ENCODE measurements at places on chromosomes 16 and 17. TPM values are rescaled to one million over a fixed set of nuclear protein-coding genes. Genes with fewer than 3 reads are reported as not detected.

DNA sequence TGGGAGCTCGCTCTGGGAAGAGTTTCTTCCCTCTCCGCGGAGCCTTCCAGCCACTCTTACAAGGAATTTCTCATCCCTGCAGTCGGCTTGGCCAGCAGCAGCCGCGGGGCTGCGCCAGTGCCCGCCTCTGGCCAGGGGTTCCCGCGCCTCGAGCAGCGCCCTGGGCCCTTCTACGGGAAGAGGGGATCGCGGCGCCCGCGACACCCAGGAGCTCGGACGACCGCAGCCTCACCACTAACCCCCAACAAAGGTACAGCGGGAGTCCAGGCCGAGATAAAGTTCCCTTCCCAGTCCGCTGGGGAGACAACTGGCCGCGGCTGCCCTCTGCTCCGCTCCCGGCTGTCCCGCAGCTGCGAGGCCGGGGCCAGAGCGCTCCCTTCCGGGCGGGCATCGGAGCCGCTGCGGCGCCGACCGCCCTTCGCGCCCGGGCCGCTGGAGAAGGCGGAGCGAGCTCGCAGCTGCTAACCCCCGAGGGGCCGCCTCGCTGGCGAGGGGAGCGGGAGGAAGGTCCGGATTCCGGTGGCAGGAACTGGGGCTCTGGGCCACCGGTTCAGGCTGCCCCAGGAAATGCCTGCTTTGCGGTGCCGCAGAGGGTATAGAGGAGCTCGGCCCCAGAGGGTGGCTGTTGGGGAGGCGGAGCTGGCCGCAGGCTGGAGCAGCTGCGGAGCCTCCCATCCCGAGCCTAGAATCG, 3.6 kb upstream of the HS3ST3B1 start:
- DNase-seq = peak; percentile 41
- H3K27ac ChIP-seq = no peak overlapping the region
- no peaks in the 10 kb centered on the region for H3K4me1 ChIP-seq
- no peaks in the 10 kb centered on the region for H3K27me3 ChIP-seq

TMEM92 gene
- 14.6 TPM for total RNA-seq

DNA sequence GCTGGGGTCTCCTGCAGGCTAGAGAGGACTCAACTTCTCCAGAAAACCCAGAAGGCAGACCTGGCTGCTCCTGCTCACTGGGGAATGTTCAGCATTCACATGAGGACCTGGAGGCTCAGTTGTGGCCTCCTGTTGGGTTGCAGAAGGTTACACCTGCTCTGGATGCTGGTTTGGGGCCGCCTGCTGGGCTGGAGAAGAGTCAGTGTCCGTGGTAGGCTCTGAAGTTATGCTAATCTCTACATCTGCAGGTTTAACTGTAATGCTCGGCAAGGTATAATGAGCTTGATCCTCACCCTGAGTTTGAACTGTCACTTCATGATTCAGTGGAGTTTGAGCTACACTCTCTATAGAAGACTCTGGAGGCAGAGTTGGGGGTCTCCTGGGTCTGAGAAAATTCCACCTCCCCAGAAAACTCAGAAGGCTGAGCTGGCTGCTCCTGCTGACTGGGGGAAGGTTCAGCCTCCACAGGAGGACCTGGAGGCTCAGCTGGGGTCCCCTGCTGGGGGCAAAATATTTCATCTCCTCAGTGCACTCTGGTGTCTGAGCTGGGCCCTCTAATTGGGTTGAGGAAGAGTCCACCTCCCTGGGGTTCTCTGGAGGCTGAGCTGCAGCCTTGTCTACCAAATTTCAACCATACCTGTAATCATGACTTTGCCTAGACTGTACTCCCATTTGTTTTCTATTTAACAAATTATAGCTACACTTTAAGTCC, 23.5 kb downstream of the RDM1 start:
- no peak overlapping the region for H3K4me3 ChIP-seq
- no peak overlapping the region for H3K27ac ChIP-seq
- no peaks in the 10 kb centered on the region for H3K27me3 ChIP-seq
- H3K36me3 ChIP-seq = no peaks in the 10 kb centered on the region
- DNase-seq = no peak

- no peak overlapping the region for H3K4me3 ChIP-seq
- peaks cover 6% of the 10 kb centered on the region for H3K4me1 ChIP-seq
- DNase-seq = no peak
- no peaks in the 10 kb centered on the region for H3K36me3 ChIP-seq
- no peak overlapping the region for H3K27ac ChIP-seq
These were observed 2.1 kb downstream of the SLC16A6 start for GRCh38 chr17:68288804-68289203.

- no peaks in the 10 kb centered on the region for H3K4me1 ChIP-seq
- H3K27ac ChIP-seq = no peak overlapping the region
- no peaks in the 10 kb centered on the region for H3K27me3 ChIP-seq
- DNase-seq = no peak
- H3K4me3 ChIP-seq = no peak overlapping the region
- no peaks in the 10 kb centered on the region for H3K36me3 ChIP-seq
These were observed 184.4 kb upstream of the HS3ST3A1 start for GRCh38 chr17:13785981-13786598.

CES1 gene
- 97.4 TPM for total RNA-seq

DNA sequence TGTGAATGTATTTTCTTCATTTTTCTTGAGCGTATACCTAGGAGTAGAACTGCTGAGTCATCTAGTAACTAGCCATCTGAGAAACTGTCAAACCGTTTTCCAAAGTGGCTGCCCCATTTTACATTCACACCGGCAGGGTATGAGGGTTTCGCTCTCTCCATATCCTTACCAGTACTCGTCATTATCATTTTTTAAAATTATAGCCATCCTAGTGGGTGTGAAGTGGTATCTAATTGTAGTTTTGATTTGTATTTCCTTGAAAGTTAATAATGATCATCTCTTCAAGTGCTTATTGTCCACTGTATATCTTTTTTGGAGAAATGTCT, 6.0 kb downstream of the RNF157 start:
- H3K27ac ChIP-seq = no peak overlapping the region
- H3K4me3 ChIP-seq = no peak overlapping the region
- H3K36me3 ChIP-seq = no peaks in the 10 kb centered on the region
- no peaks in the 10 kb centered on the region for H3K27me3 ChIP-seq
- peaks cover 12% of the 10 kb centered on the region for H3K4me1 ChIP-seq
- no peak for DNase-seq

- no peaks in the 10 kb centered on the region for H3K27me3 ChIP-seq
- no peak overlapping the region for H3K27ac ChIP-seq
- no peak overlapping the region for H3K4me3 ChIP-seq
- H3K36me3 ChIP-seq = no peaks in the 10 kb centered on the region
- H3K4me1 ChIP-seq = peaks cover 16% of the 10 kb centered on the region
These were observed 2.8 kb upstream of the KSR1 start for GRCh38 chr17:27453471-27453870.

DNA sequence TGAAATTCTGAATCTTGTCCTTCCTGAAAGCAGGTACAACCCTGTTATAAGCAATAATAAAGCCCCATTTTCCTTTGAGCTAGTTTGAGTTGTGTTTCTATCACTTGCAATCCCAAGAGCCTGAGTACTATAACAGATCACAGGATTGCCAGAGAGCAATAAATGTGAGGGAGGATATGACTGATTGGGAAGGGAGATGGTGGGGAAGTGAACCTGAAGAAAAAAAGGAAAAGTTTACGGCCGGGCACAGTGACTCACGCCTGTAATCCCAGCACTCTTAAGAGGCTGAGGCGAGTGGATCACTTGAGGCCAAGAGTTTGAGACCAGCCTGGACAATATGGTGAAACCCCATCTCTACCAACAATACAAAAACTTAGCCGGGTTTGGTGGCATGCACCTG, 80.4 kb downstream of the COX10 start:
- H3K27me3 ChIP-seq = no peaks in the 10 kb centered on the region
- no peaks in the 10 kb centered on the region for H3K36me3 ChIP-seq
- H3K4me3 ChIP-seq = no peak overlapping the region
- no peak for DNase-seq
- H3K4me1 ChIP-seq = no peaks in the 10 kb centered on the region

CA7 gene
- 0.68 TPM for total RNA-seq

DNA sequence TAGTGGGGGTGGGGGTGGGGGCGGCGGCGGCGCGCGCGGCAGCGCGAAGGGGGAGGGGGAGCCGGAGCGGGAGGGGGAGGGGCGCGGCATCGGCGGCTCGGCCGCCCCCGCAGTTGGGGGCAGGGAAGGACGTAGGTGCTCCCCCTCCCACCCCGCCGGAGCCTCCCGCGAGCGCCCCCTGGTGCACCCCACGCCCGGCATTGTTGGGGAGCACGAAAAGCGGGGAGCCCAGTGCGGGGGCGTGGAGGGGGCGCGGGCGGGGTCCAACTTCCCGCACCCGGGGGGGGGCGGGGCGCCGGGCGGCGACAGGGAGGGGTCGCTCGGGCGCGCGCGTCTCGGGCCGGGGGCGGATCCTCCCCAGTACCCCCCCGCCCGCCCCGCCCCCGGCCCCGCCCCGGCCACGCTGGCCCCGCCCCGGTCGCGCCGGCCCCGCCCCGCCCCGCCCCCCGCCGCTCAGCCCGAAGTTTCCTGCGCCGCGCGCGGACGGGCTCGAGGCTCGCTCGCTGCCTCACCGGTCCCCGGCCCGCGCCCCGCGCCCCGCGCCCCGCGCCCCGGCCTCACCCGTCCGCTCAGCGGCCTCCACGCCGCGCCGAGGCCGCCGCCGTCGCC, at the start of gene CACNA1H:
Gene CACNA1H (plus strand): TSS at position 456 of the 609 bp plus-strand sequence. CDS start 632 bp downstream, outside the sequence.
- peaks cover 10% of the 10 kb centered on the region for H3K4me1 ChIP-seq
- no peaks in the 10 kb centered on the region for H3K36me3 ChIP-seq
- H3K27ac ChIP-seq = no peak within 1 kb of the TSS

DNA sequence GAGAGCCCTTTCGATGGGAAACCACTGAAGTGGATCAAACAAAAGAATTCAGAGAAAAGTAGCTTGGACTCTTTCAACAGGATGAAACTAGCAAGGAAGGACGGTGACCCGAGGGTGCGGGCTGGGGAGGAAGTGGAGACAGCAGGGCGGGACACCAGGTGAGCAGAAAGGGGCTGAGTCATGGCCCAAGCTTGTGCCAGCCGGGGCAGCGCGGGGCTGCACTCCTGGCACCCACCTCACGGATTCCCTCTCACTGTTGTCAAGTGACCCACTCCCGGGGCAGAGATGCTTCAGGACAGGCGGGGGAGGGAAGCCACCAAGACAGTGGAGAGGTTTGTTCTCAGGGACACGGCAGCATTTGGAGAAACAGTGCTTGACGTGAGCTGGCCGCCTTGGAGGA, 10.7 kb upstream of the RNF222 start:
- H3K36me3 ChIP-seq = no peaks in the 10 kb centered on the region
- no peak overlapping the region for H3K27ac ChIP-seq
- no peak overlapping the region for H3K4me3 ChIP-seq
- no peaks in the 10 kb centered on the region for H3K4me1 ChIP-seq
- no peak for DNase-seq

DNA sequence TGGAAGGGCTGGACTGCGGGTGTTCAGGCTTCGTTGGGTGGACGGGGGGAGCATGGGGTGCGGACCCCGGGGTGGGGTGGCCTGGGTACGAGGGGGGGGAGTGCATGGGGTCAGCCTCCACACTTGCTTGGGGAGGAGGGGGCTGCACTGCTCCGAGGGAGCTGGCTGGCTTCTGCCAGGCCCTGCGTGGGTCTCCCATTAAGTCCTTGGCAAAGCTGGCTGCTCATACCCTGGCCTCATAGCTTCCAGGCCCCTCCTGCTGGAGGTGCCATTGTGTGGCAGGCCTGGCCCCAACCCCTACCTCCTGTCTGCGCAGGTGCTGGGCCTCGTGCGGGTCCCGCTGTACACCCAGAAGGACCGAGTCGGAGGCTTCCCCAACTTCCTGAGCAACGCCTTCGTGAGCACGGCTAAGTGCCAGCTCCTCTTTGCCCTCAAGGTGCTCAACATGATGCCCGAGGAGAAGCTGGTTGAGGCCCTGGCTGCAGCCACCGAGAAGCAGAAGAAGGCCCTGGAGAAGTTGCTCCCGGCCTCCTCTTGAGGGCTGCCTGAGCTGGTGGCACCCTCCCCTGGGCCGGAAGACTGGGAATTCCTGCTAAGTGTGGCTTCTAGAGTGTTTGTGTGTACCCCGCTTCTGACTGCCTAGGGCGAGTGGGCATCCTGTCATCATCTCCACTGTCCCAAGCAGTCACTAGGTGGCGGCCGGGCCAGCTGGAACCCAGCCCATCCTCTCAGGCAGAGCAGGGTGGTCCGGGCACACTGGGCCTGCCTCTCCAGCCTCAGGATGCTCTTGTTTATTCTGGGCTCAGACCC, 1.5 kb downstream of the NUDT16L1 start:
- peak; percentile 32 for DNase-seq
- H3K36me3 ChIP-seq = no peaks in the 10 kb centered on the region
- 0 out of 2 replicates have a peak, but pooled peaks cover 6% of the 10 kb centered on the region for H3K4me1 ChIP-seq
- H3K27me3 ChIP-seq = no peaks in the 10 kb centered on the region

TNFRSF17 gene
- total RNA-seq = not detected

CCR7 gene
- not detected for total RNA-seq

ABCC12 gene
- not detected for total RNA-seq

DNA sequence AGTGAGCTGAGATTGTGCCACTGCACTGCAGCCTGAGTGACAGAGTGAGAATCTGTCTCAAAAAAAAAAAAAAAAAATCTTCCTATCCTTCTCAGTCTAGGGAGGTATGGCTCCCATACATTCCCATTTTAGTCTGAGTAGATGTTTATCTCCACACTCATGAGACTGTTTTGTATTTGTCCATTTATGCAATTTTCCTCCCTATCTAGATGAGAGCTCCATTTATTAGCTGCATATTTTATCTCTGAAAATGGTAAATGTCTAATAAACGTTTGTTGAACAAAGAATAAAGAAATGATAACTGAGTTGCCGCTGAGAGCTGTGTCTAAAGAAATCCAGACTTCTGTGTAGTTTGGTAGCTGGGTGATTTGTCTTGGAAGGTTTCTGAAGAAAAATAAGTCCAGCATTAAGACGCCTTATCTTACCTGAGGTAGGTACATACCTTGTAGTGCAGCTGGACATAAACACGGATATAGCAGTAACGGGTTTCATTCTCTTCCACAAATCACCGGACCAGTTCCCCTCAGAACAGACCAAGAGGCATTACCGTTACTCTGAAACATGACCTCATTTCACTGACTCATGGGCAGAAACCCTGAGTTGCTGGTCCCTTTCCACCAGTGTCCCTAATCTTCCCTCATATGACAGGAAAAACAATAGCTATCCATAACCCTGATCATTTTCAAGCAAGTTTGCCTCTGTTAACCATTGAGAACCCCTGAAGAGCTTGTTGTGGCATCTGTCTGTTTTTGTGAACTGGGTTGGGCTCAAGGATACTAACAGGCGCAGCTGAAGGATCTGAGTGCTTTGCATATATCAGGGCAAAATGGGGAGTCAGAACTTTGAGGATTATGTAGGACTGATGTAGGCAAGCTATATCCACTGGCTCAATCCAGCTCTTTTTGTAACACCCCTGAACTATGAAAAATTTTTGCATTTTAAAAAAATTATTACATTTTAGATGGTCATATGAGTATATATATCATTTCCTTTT, 177.4 kb upstream of the XYLT1 start:
- no peaks in the 10 kb centered on the region for H3K36me3 ChIP-seq
- no peaks in the 10 kb centered on the region for H3K4me1 ChIP-seq
- no peak overlapping the region for H3K27ac ChIP-seq
- no peak for DNase-seq
- H3K27me3 ChIP-seq = no peaks in the 10 kb centered on the region

HP gene
- total RNA-seq = 0.61 TPM

All from Caco-2 (cell line).